Natural killer cell (primary cell): ENCODE measurements at places on chromosomes 16 and 17.

GRCh38 chr17:42188749-42189650, 3.7 kb upstream of the HCRT start:
- peaks cover 3% of the 10 kb centered on the region for H3K36me3 ChIP-seq
- no peak overlapping the region for H3K4me3 ChIP-seq
- H3K4me1 ChIP-seq = peaks cover 31% of the 10 kb centered on the region
- H3K27me3 ChIP-seq = no peaks in the 10 kb centered on the region
- H3K27ac ChIP-seq = no peak overlapping the region

DNA sequence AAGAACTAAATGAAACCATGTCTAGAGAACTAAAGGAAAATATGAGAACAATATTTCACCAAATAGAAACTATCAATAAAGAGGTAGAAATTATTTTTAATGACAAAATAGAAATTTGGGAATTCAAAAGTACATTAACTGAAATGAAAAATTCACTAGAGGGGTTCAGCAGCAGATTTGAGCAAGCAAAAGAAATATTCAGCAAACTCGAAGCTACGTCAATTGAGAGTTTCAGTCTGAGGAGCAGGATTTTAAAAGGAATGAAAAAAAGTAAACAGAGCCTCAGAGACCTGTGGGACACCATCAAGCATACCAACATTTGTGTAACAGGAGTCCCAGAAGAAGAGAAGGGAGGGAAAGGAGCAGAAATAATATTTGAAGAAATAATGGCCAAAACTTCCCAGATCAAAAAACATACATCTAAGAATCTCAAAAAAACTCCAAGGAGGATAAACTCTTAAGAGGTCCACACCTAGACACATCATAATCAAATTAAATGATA, 38.3 kb downstream of the ZFP90 start:
- no peak overlapping the region for H3K4me3 ChIP-seq
- DNase-seq = no peak

DNA sequence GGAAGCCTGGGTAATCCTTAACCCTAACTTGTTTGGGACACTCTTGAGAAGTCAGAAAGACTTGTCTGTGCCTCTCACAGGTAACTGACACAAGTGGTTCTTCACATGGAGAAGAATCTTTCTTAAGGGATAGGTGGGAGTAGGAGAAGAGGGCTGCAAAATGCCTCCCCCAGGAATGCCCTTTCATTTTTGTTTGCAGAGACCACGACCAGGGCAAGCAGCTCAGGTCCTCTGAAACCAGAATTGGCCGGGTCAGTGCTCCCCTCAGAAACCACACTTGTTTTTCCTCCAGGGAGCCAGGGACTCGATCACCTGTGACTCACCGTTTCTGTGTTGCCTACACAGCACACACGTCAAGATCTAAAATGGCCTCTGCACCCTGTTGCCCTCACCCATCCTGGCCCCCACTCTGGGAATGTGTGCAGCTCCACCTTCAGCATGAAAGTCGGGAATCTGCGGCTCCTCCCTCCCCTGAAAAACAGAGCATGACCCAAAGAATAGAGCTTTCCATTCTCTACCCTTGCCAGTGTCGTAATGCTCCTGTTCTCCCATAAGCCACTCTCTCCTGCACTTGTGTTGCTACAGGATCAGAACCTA, 36.1 kb downstream of the HNF1B start:
- H3K27me3 ChIP-seq = peaks cover 5% of the 10 kb centered on the region
- DNase-seq = no peak
- H3K4me3 ChIP-seq = no peak overlapping the region

DNA sequence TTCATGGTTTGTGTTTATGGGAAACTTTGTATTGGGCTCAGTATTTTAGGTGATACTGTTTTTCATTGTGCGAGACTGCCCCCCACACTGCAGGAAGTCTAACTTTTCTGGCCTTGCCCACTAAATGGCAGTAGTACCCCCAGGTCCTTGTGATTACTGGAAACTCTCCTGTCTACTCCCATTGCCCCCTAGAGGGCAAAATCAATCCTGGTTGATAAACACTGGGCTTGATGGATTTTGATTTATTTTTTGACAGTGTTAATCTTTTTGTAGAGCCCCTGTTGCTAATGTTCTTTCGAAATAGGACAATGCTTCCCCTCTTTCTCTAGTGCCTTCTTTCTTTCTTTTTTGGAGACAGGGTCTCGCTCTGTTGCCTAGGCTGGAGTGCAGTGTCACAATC, 15.5 kb downstream of the METTL9 start:
- H3K4me1 ChIP-seq = peaks cover 6% of the 10 kb centered on the region
- DNase-seq = no peak
- H3K27ac ChIP-seq = no peak overlapping the region
- H3K36me3 ChIP-seq = no peaks in the 10 kb centered on the region
- H3K4me3 ChIP-seq = no peak overlapping the region
